CD4-positive, CD25-positive, alpha-beta regulatory T cell (primary cell): ENCODE measurements at places on chromosomes 5 and 9. TPM values are rescaled to one million over a fixed set of nuclear protein-coding genes. Genes with fewer than 3 reads are reported as not detected.
A peak's percentile ranks its signal among the peaks of the same experiment; 100 is the strongest.

DNA sequence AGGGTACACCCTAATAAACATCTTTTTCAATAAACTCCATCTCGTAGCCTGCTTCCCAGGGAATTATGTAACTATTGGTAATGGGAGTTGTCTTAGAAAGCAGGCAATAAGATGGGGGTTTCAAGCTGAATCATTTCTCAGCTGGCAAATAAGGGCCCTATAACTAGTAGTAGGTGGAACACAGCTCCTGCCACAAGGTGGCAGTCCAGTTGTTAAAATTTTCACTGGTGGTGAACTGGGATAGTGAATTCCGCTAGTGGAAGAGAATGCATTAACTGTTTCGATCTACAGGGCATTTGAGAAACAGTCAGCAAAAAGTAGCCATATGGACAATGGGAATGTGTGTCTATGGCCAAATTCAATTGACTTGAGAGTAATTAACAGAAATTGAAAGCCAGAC is 27.7 kb downstream of the PCDHB15 start:
- DNase-seq = no peak

The PRPF4 gene
- total RNA-seq = 22.9 TPM

GRCh38 chr5:116861666-116862065 is 287.0 kb upstream of the SEMA6A start:
- no peak for DNase-seq

- DNase-seq = peak; percentile 61
Measured at GRCh38 chr9:33852216-33852826, 35.4 kb downstream of the UBE2R2 start.

GRCh38 chr5:140632366-140633020 is 482 bp downstream of the CD14 start:
- peak; percentile 52 for DNase-seq

The FYB1 gene
- 639 TPM for total RNA-seq

- DNase-seq = no peak
Measured at GRCh38 chr9:80698725-80699410, 990.5 kb downstream of the TLE1 start.

DNA sequence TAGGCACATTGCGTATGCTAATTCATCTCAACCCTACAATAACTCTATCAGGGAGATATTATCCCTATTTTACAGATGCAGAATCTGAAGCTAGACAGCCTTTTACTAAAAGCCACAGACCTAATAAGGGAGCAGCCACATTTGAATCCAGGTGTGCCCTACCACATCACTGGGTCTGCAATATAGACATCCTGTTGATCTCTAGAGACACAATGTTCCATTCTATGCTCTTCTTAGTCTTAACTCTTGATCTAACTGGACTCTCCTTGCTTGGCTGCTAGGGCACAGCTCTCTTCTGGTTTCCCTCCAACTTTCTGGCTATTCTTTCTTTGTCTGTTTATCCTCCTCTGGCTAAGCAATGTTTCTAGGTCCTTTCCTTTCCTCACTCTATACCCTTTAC is 1.4 kb upstream of the SPATA6L start:
- DNase-seq = no peak

DNA sequence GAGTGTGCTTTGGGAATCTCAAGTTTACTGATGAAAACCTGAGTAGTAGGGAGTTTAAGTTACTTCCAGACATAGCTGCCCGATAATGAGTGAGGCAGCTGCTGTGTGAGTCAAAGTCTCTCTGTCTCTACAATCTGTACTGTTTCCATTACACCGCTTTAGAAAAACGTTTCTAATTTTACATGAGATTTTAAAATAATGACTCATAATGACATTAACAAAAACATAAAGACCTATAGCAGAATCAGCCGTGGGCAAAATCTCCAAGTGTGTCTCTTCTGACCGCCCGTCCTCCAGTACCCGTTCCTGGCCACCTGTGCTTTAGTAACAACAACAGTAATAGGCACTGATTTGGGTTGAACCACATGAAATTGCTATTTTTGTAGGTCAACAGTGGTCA is 69.6 kb upstream of the PRRC1 start:
- DNase-seq = no peak

- DNase-seq = no peak
Measured at GRCh38 chr5:146765089-146765832, 113.3 kb downstream of the PPP2R2B start.

The VAV2 gene
- 0.67 TPM for total RNA-seq

DNA sequence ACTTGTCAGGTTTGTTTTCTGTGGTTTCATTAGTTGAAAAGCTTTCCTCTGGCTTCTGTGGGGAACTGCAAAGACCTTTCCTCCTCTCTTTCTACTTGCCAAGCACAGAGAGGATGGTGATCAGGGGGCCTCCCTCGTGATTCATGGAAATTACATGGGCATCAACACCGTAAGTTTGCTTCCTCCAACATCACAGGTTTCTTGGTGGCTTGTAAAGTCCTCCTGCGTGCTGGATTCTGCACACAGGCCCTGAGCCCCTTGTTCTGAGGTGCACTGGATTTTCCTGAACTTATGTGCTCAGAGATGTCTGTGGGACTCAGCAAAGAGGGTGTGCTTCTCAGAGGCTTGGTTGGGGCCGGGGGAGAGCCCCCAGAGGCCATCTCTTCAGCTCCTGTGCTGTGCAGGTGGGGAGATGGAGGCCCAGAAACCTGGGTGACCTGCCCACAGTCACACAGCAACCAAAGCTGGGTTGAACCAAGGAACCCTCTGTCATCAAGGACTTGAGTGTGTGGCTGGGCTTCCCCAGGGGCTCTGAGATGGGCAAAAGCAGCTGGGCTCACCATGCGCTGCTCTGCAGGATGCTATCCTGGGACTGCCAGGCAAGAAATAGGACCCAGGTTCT is 36.5 kb downstream of the RGS3 start:
- DNase-seq = no peak

DNA sequence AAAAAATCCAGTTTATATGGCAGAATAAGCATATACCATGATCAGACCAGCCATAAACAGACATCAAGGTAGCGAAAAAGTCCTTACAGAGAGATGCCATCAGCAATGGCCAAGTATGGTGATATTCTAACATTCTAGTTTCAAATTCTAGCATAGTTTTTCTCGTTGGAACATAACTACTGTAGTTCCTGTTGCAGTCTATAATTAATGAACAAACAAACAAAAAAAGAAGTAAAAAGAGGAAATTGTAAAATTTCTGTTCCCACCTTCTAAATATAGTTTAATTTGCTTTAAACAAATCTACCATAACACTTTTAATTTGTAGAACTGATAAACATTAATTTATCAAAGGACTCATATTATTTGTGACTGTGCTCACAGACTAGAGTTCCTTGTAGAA is 9.9 kb upstream of the CD180 start:
- no peak for DNase-seq
